Left forelimb (tissue), 1 donor: ENCODE measurements at places on chromosomes 3 and 15.

DNA sequence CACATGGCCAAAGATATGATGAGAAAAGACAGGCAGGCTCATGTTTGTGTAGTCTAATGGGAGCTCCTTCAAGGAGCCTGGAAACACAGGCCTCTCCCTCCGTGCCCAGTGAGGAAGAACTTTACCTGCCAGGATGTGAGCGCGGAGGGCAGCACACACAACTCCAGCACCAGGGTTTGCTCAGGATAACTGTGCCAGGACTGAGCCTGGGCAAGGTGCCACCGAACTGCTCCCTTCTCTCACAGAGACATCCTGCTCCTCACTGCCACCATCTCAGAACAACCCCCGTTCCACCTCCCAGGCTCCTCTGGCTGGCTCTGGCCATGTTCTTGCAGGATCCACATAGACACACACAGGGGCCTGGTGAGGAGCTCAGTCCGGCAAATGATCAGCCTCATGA is 87.4 kb downstream of the NUP210 start:
- no peak for DNase-seq

- no peak for DNase-seq
Measured at GRCh38 chr3:130907966-130908365, 14.1 kb downstream of the ATP2C1 start.

GRCh38 chr3:167493244-167493643 is 19.4 kb upstream of the SERPINI2 start:
- no peak for DNase-seq

DNA sequence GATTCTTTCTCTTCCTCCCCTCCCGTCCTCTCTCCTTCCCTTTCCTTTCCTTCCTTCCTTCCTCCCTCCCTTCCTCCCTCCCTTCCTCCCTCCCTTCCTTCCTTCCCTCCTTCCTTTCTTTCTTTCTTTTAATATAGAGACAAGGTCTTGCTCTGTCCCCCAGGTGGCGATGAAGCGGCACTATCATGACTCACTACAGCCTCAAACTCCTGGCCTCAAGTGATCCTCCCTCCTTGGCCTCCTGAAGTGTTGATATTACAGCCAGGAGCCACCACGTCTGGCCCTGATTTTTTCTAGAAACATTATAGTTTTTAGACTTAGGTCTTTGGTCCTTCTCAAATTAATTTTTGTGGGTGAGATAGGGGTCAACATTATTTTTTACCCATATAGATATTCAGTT is 15.5 kb downstream of the GRM2 start:
- DNase-seq: no peak

DNA sequence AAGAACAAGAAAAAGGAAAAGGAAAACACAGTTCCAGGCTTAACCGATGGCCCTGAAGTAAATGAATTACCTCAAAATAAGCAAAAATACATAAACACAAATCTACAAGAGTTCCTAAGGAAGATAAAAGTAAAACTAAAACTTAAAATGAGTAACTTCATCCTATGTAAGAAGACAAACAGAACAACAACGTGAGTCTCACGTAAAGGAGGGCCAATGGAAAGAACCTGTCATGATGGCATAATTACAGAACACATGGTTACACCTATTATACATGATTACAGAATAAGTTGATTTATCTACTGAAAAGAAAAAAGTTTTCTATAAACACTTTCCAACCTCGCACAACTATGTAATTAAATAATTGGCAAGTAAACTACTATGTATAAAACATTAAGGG is 42.1 kb downstream of the ADAM10 start:
- no peak for DNase-seq

- no peak for DNase-seq
Measured at GRCh38 chr3:172648747-172649146, 62.1 kb downstream of the NCEH1 start.

DNA sequence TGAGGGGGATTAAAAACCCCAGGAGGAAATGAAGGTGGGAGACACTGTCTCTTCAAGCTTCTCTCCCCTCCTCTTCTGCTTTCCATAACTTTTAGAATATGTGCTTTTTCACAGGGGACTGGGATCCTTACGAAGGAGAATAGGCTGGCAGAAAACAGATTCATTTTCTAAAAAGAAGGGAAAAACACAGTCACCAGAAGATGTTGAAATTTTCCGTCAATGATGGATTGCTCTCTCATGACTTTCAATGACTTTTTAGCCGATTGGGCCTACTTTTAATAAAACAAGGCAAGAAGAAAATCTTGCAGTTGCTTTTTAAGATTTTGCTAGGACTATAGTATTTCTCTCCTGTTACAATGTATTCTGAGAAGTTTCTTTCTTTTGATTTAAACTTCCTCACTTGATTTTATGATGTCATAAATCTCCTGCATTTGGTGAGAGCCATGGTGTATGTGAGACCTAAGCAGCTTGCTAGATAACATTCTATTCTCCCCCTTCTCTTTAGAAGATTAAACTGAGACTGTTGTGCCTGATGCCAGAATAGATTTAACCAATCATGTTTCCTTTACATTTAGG is 241.2 kb downstream of the FEZF2 start:
- no peak for DNase-seq
